NCI-H510A (cell line): ENCODE measurements at places on chromosomes 11 and 22.

DNA sequence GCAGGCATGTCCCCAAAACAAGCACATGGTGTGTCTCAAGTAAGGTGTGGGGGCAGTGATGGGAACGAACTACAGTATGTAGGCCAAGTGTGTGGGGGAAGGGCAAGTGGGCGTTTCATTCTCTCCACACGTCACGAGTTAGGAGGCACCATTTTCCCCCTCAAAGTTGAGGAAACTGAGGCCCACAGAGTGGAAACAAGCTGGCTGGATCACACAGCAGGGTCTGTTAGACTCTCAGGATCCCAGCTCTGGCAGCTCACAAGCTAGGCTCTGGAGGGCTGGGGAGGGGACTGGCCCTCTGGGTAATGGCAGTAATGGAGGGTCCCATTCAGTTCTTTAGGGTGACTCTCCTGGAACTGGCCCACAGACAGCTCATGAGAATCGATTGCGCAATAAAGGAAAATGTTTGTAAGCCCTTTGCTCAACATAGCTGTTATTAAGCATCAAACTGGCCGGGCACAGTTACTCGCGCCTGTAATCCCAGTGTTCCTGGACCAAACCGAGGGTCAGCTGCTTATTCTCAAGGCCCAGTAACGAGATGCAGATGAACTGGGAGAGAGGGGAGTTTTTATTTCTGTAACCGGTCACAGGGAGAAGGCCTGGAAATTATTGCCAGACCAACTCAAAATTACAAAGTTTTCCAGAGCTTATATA is 24.1 kb upstream of the TUB start:
- DNase-seq: no peak

DNA sequence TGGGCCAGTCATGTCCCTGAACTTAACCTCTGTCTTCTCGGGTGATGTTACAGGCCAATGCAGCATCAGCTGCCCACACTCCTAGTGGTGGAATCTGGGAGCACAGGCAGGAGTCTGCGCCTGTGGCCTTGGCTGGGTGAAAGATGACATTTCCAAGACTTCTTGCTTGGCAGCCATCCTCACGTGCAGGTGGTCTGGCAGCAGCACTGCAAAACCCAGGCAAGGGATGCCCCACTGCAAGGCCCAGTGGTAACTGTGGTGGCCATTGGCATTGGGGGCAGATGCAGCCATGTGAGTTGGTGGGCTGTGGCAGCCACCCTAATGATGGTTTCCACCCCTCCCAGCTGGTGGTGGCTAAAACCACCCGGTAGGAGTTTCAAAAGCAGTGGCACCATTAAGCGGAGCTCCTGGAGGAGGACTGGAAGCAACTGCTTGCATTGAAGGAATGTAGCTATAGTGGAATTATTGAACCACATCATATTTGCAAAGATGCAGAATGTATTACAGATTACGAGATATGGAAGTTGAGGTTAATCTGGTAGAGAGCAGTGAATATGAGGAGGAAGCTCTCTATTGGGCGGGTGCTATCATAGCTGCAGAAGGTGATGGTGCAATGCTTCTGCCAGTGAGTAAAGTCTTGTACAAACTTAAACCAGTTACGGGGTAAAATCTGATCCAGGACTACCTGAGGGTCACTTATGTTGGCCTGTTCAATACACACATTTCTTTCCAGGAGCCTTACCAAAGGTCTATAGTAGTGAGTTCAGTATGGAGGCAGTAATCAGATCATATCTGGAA is 120.7 kb upstream of the TOP3B start:
- DNase-seq: no peak

DNA sequence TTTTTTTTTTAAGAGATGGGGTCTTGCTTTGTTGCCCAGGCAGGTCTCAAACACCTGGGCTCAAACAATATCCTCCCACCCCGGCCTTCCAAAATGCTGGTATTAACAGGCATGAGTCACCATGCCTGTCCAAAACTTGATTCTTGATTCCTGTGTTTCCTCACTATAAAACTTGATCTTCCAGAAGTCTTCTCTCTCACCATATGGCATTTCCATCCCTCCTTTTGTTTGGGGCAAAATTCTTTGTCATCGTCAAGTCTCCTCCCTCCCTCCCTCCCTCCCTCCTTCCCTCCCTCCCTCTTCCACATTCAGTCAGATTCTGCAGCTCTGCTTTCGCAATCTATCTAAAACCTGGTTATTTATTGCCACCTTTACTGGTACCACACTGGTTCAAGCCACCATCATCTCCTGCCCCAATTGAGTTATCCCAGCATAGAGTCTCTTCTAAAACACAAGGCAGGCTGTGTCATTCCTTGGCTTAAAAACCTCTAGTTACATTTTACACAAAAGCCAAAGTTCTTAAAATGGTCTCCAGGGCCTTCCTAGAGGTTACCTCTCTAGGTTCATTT is 65.0 kb upstream of the HORMAD2 start:
- DNase-seq: no peak

GRCh38 chr11:66543263-66544107 is 2.4 kb downstream of the ZDHHC24 start:
- DNase-seq: no peak

DNA sequence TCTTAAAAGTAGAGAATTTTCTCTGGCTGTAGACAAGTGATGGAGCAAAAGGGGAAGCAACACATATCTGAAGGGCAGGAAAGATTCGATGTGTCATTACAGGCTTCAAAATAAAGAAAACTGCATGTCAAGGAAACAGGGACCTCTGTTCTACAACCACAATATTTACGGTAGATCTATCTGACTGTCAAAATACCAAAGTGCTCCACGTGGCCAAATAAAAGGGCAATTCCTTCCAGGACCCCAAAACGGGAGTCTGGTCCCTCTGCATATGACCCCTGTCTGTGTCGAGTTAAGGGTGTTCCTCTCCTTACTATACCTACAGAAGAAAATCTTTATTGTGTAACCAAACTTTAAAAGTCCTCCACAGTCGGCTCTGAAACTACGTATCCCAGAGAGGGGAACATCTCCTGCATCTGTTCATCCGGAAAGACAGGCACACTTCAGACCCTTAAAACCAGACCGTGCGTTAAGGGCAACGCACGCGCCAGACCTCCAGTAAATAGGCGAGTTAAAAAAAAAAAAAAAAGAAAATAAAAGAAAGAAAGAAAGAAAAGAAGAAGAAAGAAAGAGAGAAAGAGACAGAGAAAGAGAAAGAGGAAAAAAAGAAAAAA is 756 bp downstream of the CLNS1A start:
- no peak for DNase-seq

- no peak for DNase-seq
Observed at GRCh38 chr11:34609850-34610249, 11.0 kb upstream of the EHF start.

- DNase-seq: no peak
Observed at GRCh38 chr11:47175746-47176327, 842 bp downstream of the ARFGAP2 start.

DNA sequence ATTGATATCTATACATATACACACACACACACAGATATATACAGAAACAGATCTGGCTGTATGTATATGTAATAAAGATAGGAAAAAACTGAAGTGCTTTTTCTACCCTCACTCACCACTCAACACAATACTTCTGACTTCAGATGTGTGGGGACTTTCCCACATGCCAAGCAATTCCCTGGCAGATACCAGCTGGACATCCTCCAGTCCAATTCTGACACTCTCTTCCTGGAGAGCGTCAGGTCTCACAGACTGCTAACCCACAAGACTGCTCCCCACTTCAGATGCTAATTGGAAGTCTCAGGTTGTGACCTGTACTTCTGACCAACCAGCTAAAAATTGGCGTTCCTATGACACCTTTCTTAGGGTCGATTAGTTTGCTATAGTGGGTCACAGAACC is 140.6 kb downstream of the ATG16L2 start:
- DNase-seq: no peak

- DNase-seq: no peak
Observed at GRCh38 chr11:6828103-6828502, 17.4 kb upstream of the OR10A5 start.

DNA sequence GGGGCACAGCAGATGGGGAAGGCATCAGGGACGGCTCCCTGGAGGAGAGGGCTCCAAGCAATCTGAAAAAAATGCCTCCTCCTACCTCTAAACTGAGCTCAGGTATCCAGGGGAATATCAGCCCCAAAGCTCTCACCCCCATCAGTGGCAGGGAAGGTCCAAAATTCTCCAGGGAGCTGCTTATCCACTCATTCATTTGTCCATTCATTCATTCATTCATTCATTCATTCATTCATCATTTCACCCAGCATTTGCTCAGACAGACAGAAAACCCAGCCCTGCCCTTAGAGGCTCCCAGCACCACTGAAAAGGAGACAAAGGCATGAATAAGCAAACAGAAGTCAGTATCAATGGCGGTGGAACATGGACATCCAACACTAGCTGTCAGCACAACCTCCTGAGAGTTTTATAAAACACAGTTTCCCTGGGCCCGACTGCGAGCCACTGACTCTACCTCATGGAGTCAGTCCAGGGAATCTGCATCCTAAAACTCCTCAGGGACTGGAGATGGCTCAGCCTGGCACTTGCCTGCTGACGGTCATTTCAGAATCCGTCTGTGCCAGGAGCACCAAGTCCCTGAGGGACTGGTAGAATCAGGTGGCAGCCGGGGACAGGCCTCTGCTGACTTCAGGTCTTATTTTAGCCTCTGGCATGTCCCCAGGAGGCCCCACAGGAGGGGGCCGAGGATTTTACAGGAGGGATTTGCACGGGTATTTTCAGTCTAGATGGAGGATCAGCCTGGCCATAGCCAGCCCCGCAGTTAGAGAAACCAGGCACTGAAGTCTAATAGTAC is 164.6 kb downstream of the MN1 start:
- no peak for DNase-seq

DNA sequence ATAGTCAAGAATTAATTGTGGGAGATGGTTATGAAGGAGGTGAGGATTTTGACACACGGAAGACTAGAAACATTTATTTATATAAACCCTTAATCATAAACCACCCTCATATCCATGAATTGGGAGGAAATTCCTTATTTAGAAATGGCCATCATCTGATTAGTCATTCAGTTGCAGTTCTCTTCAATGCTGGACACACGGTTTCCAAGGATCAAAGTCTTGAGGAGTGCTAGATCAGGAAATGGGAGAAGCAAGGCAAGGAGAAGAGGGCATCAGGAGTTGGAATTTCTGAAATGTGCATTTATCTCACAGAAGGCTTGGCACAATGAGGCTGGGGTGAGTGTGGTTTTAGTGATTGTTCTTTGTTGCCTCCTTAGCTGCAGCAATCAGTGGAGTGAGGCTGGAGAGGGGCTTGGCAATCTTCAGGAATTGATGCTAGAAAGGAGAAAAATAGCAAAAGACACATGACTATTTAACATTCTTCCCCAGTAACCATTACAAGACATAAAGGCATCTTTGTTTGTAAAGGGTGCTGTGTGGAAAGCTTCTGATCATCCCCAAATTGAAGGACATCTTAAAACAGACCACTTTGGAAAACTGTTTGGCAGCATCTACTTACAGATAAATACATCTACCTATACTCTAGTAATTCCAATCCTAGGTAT is 21.6 kb upstream of the GDPD4 start:
- no peak for DNase-seq
